LHCN-M2 (cell line): ENCODE measurements at places on chromosomes 11 and 22. TPM values are rescaled to one million over a fixed set of nuclear protein-coding genes. Genes with fewer than 3 reads are reported as not detected.
A peak's percentile ranks its signal among the peaks of the same experiment; 100 is the strongest.

ACRV1 gene
- total RNA-seq, result not detected in 2 replicates

SCO2 gene
- 7.4 and 7.7 TPM in 2 replicates for total RNA-seq

TMEM132A gene
- 36.7 and 41.1 TPM in 2 replicates for total RNA-seq

UBQLN3 gene
- not detected in 2 replicates for total RNA-seq

FAM227A gene
- total RNA-seq, result 0.51 and 1.4 TPM in 2 replicates

ANO1 gene
- not detected in 2 replicates for total RNA-seq

CARD18 gene
- not detected in 2 replicates for total RNA-seq

LMO2 gene
- total RNA-seq, result 0.83 and 3.4 TPM in 2 replicates

EMID1 gene
- total RNA-seq, result 0.29 TPM in 1 of 2 replicates, not detected in the other

OR5P2 gene
- total RNA-seq, result not detected in 2 replicates

C22orf42 gene
- total RNA-seq, result not detected in 2 replicates

TRIM21 gene
- total RNA-seq, result 11.4 and 15.0 TPM in 2 replicates

OR9G4 gene
- not detected in 2 replicates for total RNA-seq

DNA sequence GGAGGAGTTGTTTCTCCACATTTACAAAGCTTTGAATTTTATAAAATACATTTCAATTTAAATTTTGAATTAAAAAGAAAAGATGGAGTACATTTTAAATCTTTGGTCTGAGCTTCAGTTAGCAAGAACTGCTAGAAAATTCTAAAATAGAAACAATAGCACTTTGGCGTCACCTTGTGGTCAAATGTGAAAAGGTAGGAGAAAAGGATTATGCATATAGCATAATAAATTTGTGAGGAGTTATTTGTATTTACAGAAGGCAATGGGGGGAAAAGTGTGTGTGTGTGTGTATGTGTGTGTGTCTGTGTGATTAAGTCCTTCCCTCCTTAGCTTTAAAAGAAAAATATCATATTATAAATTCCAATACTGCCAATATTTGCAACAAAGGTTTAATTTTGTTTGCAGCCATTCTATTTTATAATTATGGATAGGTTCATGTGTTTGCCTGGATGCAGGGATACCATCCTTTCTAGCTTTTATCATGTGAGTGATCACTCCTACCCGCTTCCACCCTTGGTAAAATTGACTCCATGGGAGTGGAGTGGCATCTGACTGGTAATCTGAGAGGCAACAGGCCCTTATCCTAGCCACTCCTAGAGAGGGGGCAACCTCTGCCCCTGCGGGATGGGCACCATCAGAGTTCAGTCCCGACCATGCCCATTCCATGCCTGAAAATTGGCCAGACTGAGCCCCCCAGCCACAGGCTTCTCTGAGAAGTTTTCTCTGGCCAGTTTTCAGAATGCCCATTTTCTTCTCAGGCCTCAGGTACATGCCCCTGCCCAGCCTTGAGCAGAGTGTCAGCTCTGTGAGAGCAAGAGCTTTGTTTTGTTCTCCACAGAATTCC, 13.6 kb upstream of the LGR4 start:
- peak; percentile 63 for DNase-seq

DNA sequence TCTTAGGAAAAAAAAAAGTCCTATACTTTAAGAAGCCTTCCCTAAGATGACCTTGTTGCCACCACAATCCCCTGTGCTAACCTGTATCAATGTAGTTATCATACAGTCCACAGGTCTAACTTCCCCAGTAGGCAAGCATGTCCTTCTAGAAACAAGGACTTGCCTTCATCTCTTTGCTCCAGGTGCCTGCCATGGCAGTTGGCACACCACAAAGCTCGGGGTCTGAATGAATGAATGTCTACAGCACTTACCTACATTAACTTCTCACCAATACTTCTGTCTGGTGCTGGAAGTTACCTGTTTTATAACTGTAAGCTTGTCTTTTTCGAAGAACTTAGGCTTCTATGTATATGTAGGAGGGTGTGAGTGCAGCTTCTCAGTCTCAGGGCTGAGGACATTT, 23.4 kb downstream of the CLPB start:
- no peak for DNase-seq

DNA sequence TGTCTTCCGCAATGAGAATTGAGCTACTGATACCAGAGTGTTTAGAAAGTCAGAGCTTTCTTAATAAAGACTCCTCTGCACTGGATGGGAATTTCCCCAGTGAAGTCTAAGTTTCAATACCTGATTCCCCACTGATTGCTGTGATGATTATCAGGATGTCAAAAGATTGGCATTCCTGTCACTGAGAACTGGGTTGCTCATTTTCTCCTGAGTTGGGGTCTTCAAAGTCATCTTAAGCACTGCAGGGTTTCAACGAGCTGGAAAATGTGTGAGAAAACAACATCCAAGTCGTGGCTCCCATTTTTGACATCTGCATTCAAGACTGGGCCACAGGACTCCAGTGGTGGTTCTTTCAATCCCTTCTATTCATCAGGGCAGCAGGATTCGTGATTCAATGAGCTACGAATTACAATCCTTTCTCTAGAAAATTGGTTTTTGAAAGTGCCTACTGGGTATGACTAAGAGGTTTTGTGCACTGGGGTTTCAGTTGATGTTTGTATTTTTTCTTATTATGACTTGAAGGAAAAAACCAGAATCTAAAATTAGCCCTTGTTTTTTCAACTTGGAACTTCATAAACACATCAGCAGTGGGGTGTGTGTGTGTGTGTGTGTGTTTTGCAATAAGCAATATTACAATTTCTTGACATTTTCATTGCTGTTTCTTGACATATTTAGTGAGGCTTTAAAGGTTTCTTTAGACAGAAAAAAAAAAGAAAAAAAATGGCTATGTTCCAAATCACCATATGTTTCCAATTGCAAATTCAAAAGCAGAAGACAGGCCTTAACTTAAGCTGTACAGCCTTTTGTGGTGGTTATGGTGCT, 233.0 kb downstream of the FAM76B start:
- no peak for DNase-seq

- DNase-seq, result no peak
These were observed 30.7 kb downstream of the ME3 start for GRCh38 chr11:86641537-86642261.

GRCh38 chr11:30049214-30049613, 32.4 kb upstream of the KCNA4 start:
- DNase-seq, result no peak

DNA sequence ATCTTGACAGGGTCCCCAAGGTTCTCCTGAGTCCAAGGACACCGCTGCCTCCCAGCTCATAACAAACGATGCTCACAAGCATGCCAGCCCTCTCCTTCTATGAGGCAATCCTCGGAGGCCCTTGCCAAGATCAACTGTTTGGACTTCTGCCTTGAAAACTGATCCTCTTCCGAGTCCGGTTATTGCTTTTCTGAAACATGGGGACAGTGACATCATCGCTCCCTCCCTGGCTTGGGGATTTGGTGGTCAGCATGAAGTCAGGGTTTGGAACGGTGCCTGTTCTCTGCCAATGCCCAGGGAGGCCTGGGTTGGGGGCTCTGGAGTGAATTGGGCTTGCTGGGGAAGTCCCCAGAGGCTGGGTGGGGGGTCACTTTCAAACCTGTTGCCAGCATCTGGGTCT, 149.3 kb downstream of the FBXO7 start:
- peak; percentile 79 for DNase-seq

GRCh38 chr11:132052904-132053303, 682.5 kb downstream of the NTM start:
- no peak for DNase-seq

DNA sequence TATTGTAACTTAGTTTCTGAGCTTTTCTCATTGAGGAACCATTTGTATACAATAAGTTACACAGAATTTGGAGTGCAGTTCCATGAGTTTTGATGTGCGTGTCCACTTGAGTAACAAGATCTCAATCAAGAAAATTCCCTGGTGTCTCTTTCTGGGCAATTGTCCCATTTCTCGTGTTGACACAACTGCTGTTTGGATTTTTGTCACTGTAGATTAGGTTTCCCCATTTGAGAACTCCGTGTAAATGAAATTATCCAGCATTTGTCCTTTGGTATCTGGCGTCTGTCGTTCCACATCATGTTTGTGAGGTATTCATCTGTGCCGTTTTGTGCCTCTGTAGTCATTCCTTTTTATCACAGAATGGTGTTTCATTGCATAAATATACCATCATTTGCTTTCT, 547.0 kb downstream of the TBC1D22A start:
- DNase-seq, result peak; percentile 79

- DNase-seq, result no peak
These were observed 2.1 kb downstream of the GRIK4 start for GRCh38 chr11:120513436-120514315.

- DNase-seq, result peak; percentile 52
These were observed 468.0 kb downstream of the OPCML start for GRCh38 chr11:133064152-133064877.

DNA sequence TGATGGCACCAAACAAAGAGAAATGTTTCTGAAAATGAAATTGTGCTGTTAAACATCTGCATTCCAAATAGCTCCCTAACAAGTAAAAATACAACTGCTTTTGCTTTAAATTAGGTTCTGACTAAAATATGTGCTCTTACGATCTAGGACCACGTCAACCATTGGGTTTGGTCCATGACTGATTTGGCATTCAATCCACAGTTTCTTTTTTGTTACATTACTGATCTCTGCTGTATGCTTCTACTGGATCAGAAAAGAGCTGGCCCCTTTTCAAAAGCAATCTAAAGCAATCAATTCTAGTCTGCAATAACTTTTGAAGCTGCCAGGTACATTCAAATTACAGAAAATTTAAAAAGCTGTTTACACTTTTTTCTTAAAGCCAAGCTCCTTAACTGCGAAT, 1047.1 kb upstream of the CCDC90B start:
- DNase-seq, result no peak

- no peak for DNase-seq
These were observed 587.7 kb downstream of the OPCML start for GRCh38 chr11:132944569-132944944.

GRCh38 chr22:42635531-42635930, 4.9 kb downstream of the ATP5MGL start:
- DNase-seq, result peak; percentile 96

- DNase-seq, result peak; percentile 48
These were observed 36.6 kb downstream of the DCUN1D5 start for GRCh38 chr11:103055221-103055890.

- no peak for DNase-seq
These were observed 13.8 kb upstream of the MTFP1 start for GRCh38 chr22:30411780-30412179.

DNA sequence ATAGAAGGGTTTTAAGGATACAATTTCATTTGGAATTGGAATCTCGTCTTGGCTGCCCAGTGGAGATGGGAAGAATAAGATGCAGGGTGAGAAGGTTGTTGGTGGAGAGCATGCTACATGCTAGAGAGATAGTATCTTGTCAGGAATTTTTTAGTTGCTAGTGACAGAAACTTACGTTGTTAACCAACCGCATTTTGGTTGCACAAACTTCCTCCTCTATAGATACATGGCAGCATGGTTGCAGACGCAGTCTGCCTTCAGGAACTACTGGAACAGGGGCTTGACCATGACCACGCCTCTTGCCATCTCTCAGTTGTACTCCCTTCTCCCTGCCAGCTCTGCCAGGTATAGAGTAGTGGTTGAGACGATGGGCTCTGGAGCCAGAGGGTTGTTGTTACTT, 13.5 kb upstream of the CCDC90B start:
- no peak for DNase-seq

DNA sequence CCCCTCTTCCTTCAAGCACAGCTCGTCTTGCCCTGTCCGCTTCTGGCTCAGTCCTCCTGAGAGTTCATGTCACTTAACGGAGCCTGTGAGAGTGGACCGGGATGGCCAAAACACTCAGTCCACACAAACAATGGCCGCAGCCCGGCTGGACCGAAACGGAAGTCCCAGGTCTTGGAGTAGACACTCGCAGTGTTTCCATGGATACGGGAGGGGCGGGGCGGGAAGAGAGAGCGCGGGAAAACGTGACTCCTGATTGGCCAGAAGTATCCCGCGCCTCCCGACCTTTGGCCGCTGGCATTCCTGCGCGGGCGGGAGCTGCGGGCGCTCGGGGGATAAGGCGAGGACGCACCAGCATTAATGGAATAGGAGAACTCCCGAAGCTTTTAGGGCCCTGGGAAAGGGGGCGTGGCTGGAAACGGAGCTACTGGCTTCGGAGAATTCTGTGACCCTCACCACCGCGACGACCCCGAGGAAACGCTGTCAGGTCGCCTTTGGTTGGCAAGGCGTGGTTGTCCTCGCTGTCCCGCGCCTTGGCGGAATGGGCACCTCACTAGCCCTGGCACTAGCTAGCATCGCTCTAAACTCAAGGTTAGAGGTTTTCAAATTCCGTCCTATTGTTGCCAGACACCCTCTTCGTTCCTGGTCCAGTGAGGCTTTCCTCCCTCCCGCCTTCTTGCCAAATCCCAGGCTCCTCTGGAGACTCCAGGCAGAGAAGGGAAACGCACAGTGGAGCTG, at the start of the genes NLRP14 and ZNF214:
TSS of gene NLRP14 (plus strand) at position 297 of the 735 bp plus-strand sequence. CDS start 18,108 bp downstream, outside the sequence.
TSS of gene ZNF214 (minus strand) at position 164 of the 735 bp plus-strand sequence. CDS start 17,511 bp downstream, outside the sequence.
- DNase-seq, result peak; percentile 90

DNA sequence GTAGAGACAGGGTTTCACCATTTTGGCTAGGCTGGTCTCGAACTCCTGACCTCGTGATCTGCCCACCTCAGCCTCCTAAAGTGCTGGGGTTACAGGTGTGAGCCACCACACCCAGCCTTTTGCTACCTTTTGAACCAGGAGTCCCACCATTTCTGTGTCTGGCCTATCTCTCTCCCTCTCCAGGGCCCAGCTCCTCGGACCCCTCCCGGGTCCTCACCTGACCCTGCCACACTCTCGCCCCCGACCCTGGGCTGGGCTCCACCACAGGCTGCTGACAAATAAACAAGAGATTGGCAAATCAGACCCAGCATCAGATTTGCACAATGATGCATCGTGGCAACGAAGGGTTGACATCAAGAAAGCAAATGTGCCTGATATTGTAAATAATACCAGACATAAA, 8.8 kb downstream of the KRTAP5-5 start:
- no peak for DNase-seq
